Activated CD4-positive, alpha-beta T cell treated with anti-CD3 and anti-CD28 coated beads, Interleukin-2, amount 50 U/mL, for 48 hours (primary cell): ENCODE measurements at places on chromosomes 3 and 15.

DNA sequence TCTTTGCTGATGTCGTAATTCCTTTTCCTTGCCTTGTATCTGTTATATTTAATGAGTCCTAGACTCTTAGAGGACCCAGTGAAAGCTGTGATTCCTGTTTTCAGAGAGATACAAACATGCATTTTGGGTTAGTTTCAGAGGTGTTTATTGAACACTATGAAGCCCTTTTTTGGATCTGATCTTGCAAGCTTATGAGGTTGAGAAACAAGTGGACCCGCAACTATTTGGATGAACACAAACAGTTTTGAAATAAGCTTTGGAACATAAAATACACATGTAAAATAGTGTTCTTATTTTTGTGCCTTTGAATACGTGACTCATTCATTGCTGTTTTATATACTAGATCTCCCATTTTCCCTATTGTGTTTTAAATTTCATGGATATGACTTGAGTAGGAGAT, 33.5 kb downstream of the SNRK start:
- no peak for DNase-seq

- no peak for DNase-seq
Measured at GRCh38 chr15:40051616-40052415, 12.8 kb upstream of the SRP14 start.

GRCh38 chr15:82530006-82530405, 10.3 kb downstream of the RPS17 start:
- no peak for DNase-seq

DNA sequence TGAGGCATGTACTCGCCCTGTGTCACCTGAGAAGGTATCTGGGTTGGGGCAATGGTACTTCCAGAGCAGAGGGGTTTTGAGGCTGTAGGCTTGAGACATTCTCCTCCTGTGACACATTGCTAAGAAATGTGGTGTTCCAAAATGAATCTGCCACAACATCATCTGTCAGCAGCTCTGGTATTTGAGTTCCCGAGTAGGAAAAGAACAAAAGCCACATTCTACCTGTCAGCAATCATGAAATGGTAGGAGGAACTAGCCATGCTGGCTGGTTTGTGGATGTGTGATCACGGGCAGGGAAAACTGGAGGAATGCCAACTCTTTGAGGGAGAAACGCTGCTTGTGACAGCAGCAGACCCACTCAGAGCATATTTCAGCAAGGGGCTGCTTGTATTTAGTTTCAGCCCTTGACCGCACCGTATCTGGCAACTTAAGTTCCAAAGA, 579.4 kb upstream of the TBL1XR1 start:
- no peak for DNase-seq

- DNase-seq: no peak
Measured at GRCh38 chr3:40079203-40079846, 230.2 kb upstream of the EIF1B start.

- DNase-seq: no peak
Measured at GRCh38 chr3:188695241-188695640, 476.5 kb upstream of the TPRG1 start.
